ENCODE measurements at places on chromosomes 6 and 20. TPM values are rescaled to one million over a fixed set of nuclear protein-coding genes. Genes with fewer than 3 reads are reported as not detected.
A peak's percentile ranks its signal among the peaks of the same experiment; 100 is the strongest.

DNA sequence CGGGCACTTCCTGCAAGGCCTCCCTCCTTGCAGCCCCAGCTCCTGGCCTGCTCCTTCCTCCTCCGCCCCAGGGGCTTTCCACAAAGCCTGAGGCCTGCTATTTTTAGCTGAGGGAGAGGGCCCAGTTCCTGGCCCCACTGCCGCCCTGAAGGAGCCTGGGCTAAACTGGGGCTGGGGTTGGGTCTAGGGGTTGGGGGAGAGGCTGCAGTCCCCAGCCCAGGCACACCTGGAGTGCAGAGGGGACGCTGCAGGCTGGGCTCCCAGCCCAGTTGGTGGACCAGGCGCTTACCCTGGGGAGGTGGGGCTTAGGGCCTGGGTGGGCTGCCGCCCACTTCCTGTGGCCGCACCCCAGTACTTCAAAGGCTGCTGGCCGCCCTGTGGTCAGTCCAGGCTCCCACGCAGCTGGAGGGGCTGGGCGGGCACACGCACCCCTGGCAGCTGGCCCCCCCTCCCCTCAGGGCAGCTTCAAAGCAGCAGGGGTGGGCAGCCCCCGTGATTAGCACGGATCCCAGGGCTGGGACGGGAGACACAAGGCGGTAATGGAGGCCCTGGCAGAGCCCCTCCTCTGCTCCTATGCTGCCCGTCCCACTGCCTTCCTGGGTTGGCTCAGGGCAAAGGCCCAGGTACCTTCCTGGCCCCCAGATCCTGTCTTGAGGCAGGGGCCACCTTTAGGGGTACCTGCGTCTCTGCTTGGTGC, 7.1 kb upstream of the ABHD16B start:
- H3K4me3 ChIP-seq, result no peak overlapping the region
- no peaks in the 10 kb centered on the region for H3K36me3 ChIP-seq
- H3K4me1 ChIP-seq, result no peaks in the 10 kb centered on the region

DNA sequence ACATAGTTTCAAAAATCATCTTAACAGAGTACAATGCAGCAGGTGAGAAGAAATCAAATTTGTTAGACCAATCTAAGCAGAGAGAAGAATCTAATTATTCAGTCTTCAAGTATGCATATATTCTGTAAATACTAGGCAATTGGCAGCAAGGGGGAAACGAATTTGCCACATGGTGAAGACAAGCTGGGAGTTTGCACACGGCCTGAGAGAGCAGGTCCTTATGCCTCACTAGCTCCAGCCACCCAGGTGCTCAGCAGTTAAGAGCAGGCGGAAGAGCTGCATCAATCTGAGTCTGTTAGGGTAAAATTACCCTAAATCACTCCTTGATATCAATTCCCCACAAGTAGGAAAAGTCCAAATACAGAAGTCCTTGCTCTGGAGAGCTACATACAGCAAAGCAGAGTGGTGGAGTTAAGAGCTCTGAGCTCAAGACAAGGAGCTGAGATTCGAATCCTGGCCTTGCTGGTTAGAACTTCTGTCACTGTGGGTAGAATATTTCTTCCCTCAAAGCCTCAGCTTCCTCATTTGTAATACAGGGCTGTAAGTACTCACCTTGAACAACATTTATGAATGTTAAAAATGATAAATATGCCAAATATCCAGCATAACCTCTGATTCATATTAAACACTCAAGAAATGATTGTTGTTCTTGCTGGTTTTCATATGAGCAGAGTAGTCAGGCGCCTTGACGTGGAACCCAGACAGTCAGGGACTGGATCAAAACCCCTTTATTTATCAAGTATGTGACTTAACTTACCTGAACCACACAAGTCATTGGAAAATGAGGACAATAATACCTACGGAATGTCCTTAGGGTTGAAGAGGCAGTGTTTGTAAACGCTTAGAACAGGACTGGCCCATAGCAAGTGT, 444.2 kb downstream of the CDH26 start:
- no peaks in the 10 kb centered on the region for H3K27me3 ChIP-seq
- H3K27ac ChIP-seq, result no peak overlapping the region
- no peak overlapping the region for H3K4me3 ChIP-seq
- H3K36me3 ChIP-seq, result no peaks in the 10 kb centered on the region
- no peaks in the 10 kb centered on the region for H3K4me1 ChIP-seq

MOG gene
- not detected for total RNA-seq

CTSA gene
- total RNA-seq, result 97.8 TPM

LHFPL5 gene
- 1.3 TPM for total RNA-seq

ZC3H12D gene
- total RNA-seq, result 0.23 TPM

DNA sequence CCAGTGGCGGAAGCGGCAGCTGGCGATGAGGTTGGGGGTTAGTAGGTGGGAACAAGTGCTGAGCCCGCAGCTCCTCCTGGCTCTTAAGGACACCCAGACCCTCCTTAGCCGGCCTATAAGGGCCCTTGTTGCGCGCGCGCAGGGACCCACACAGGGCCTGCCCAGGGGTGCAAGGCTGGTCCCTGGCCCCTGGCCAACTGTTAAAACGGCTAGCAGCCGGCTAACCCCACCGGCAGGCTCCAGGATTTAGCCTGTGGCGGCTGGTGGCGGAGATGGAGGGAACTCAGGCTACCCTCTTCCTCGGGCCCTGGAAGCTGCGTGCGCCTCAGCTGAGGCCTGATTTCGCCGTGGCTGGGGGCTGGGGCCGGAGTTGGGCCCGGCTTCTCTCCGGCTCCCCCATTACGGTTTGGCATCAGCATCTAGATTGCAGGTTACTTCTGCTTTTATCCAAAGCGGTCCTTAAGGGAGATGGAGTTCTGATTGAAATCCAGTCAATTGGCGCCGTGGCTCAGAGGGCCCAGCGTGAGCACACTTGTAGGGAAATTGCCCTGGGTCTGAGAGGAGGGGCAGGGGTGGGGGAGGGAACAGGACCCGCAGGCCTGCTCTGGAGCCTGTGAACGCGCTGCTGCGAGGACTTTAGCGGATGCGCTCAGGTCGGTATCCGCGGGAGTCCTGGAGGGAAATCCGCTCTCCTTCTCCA, 36.9 kb upstream of the CCDC167 start:
- no peaks in the 10 kb centered on the region for H3K36me3 ChIP-seq
- H3K27me3 ChIP-seq, result no peaks in the 10 kb centered on the region
- no peak overlapping the region for H3K27ac ChIP-seq
- no peaks in the 10 kb centered on the region for H3K4me1 ChIP-seq
- DNase-seq, result no peak

- no peak overlapping the region for H3K4me3 ChIP-seq
- H3K36me3 ChIP-seq, result no peaks in the 10 kb centered on the region
- H3K27ac ChIP-seq, result peak overlapping the region; percentile 90
- no peaks in the 10 kb centered on the region for H3K27me3 ChIP-seq
Measured at GRCh38 chr20:22524393-22525015, 59.9 kb downstream of the FOXA2 start.

GRCh38 chr20:50313522-50313820, 122.8 kb downstream of the CEBPB start:
- no peaks in the 10 kb centered on the region for H3K36me3 ChIP-seq
- peak; percentile 22 for DNase-seq
- peaks cover 14% of the 10 kb centered on the region for H3K4me1 ChIP-seq
- peak overlapping the region; percentile 68 for H3K27ac ChIP-seq
- H3K4me3 ChIP-seq, result no peak overlapping the region

SLC22A2 gene
- total RNA-seq, result not detected

DNA sequence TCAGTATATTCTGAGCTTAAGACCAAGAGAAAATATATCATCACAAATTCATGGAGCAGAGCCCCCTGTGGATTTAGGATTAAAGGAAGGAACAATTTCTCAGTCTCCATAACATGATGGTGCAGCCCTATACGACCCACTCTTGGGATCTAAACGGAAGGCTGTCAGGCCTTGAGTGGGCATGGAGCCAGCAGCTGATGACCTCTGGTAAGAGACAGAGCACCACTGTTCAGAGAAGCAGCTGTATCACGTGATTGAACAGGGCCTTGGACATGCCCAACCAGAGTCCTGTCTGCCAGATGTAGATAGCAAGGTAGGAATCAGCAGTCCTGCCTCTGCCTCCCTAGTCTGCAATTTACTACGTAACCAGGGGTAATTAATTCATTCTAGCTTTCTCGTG, 259.4 kb upstream of the POU3F2 start:
- H3K36me3 ChIP-seq, result no peaks in the 10 kb centered on the region
- no peaks in the 10 kb centered on the region for H3K4me1 ChIP-seq
- H3K27ac ChIP-seq, result no peak overlapping the region
- H3K27me3 ChIP-seq, result no peaks in the 10 kb centered on the region

DNA sequence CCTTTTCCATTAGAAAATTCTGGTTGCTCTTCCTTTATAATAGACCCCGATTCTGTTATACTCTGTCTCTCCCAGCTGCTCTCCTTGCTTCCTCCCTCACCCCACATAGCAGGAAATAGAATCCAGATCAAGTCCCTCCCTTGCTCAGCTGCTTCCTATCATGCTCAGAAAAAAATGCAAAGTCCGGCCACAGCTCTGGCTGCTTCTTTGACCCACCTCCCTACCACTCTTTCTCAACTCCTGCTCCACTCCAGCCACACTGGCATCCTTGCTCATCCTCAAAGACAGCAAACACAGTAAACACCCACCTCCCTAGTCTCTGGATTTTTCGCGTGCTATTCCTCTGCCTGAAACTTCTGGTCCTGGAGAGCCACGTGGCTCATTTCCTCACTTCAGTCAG, 9.1 kb upstream of the SLC22A16 start:
- no peaks in the 10 kb centered on the region for H3K27me3 ChIP-seq
- H3K27ac ChIP-seq, result no peak overlapping the region
- no peaks in the 10 kb centered on the region for H3K36me3 ChIP-seq
- H3K4me3 ChIP-seq, result no peak overlapping the region

DNA sequence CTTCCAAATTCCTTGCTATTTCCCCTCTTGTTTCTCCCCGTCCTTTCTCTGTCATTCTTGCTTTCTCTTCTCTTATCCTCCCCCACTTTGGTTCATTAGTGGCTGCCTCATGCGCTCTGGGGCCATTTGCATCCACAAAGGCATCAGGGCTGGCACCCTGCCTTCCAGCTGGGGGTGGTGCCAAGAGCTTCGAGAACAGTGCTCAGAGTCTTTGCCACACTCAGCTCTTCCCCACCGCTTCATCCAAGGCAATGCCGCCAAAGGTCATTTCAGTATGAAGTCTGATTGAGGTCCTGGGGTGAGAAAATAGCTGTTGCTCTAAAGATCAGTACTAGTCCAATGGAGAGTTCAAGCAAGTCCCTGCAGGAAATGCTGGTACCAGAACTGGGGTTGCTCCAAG, 22.7 kb downstream of the OLIG3 start:
- H3K36me3 ChIP-seq, result no peaks in the 10 kb centered on the region
- no peak for DNase-seq
- no peaks in the 10 kb centered on the region for H3K27me3 ChIP-seq
- no peak overlapping the region for H3K27ac ChIP-seq

GRCh38 chr6:156809034-156809433, 31.9 kb downstream of the ARID1B start:
- H3K4me3 ChIP-seq, result no peak overlapping the region
- no peaks in the 10 kb centered on the region for H3K27me3 ChIP-seq
- peaks cover 12% of the 10 kb centered on the region for H3K4me1 ChIP-seq
- H3K27ac ChIP-seq, result no peak overlapping the region
- DNase-seq, result no peak

DNA sequence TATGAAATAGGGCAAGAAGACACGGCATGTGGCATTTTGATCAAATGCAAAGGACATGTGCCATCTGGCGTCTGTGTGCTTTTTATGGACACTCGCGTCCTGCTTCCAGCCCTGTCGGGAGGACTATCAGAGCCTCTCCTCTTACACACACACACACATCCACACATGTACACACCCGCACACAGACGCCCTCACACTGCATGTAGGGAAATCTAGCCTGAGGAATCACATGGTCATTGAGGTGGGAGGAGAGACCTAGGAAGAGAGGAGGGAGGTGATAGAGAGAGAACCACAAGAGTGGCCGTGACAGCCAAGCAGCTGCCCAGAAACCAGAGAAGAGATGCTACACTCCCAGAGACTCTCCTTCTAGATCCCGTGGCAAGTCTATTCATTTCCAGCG, 105.9 kb upstream of the CDYL start:
- no peaks in the 10 kb centered on the region for H3K36me3 ChIP-seq
- H3K4me3 ChIP-seq, result no peak overlapping the region
- no peaks in the 10 kb centered on the region for H3K27me3 ChIP-seq
- H3K27ac ChIP-seq, result no peak overlapping the region
- no peak for DNase-seq

- H3K27ac ChIP-seq, result no peak overlapping the region
- H3K36me3 ChIP-seq, result no peaks in the 10 kb centered on the region
- H3K4me3 ChIP-seq, result peak overlapping the region; percentile 14
Measured at GRCh38 chr6:37535759-37536490, 36.2 kb upstream of the CCDC167 start.

DNA sequence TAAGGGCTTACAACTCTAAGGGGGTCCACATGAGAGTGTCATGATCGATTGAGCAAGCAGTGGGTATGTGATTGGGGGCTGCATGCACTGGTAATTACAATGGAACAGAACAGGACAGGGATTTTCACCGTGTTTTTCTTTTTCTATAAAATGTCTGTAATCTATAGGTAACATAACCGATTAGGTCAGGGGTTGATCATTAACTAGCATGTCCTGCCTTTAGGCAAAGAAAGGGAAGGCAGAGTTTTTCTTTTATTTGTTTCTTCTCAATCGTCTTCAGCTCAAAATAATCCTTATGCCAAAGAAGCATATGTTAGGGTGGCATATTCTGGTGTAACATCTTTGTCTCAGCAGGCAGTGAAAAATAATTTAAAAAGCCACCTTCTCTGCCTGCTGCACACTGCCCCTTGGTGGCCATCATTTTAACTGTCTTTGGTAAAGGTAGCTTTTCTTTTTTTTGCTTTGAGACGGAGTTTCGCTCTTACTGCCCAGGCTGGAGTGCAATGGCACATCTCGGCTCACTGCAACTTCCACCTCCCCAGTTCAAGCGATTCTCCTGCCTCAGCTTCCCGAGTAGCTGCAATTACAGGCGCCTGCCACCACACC, 9.7 kb upstream of the CEP43 start:
- H3K36me3 ChIP-seq, result no peaks in the 10 kb centered on the region
- DNase-seq, result no peak
- no peak overlapping the region for H3K27ac ChIP-seq
- H3K4me1 ChIP-seq, result peaks cover 6% of the 10 kb centered on the region
- no peaks in the 10 kb centered on the region for H3K27me3 ChIP-seq

- no peaks in the 10 kb centered on the region for H3K36me3 ChIP-seq
- no peaks in the 10 kb centered on the region for H3K27me3 ChIP-seq
- DNase-seq, result no peak
Measured at GRCh38 chr6:15171026-15171425, 74.8 kb upstream of the JARID2 start.

DNA sequence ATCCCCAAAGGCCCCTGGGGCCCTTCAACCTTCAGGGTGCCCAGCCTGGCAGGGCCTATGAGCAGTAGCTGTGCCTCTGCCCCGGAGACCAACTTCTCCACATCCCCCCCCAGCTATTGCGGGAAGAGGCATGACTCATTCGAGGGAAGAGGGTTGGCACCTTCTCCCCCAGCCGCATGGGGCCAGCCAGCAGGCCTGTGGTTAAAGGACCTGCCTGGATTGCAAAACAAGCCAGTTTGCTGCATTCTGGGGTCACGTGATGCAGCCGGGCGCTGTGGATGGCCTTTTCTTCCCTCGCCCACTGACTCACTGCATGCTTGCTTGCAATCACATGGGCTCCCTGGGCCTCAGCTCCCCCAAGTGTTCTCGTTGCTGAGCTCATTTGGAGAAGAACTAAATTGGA, 182.5 kb downstream of the MAFB start:
- no peak overlapping the region for H3K4me3 ChIP-seq
- H3K27ac ChIP-seq, result no peak overlapping the region
- no peaks in the 10 kb centered on the region for H3K27me3 ChIP-seq
- peak; percentile 77 for DNase-seq
- no peaks in the 10 kb centered on the region for H3K36me3 ChIP-seq
- no peaks in the 10 kb centered on the region for H3K4me1 ChIP-seq
